ENCODE measurements at places on chromosomes 12 and 14.

DNA sequence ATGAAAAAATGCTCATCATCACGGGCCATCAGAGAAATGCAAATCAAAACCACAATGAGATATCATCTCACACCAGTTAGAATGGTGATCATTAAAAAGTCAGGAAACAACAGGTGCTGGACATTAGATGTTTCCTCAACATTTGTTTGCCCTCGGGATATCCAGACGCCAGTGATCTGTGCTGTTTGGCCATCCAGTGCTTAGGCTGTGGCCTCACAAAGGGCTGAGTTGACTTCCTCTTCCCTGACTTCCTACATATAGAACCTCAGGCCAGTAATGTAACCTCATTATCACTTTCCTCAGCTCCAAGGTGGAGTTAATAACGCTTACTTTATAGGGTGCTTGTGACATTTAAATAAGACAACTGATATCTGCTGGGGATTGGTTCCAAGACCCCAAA, 51.8 kb downstream of the SLC15A5 start:
- DNase-seq, result no peak

DNA sequence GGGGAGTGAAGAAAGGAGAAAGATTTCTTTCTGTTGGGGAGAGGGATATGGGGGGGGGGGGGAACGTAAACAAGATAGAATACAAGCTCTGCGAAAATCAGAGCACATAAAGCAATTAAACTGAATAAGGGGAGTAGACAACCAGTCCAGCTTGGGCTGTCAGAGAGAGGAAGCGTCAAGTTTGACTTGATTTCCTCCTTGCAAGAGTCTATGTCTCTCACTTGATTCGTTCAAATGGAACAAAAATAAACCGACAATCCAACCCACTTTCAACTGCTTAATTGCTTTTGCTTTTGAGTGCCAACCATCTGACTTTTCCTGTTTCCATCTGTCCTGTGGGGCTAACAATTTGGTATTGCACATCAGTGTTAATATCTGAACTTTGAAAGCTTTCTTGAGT, 942 bp downstream of the SYT1 start:
- no peak for DNase-seq

DNA sequence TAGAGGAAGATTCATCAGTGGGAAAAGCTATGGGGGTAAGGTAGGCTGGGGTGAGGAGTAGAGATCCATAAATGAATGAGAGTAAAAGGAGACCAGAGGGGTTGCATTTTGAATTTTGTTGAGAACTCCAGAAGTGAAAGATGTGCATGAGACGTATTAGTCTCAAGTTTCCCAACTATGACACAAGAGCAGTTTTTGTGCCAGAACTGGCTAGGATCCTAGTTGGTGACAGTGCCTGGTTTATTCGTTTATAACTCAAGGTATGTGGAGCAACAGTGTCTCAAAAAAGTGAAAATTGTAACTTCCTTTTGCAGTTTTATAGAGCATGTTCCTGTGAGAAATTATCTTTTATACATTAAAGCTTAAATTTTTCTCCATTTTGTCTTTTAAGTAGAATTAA, 377.0 kb downstream of the NPAS3 start:
- no peak for DNase-seq

DNA sequence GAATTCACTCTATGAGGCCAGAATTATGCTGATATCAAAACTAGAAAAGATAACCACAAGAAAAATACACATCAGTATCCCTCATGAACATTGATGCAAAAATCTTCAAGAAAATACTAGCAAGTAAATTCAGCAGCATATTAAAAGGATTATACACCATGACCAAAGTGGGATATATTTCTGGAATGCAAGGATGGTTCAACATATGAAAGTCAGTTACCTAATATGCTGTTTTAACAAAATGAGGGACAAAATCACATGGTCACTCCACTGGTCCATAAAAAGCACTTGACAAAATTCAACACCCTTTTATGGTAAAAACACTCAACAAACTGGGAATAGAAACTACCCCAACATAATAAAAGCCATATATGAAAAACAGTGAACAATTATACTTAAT, 40.3 kb downstream of the TECPR2 start:
- DNase-seq, result no peak

DNA sequence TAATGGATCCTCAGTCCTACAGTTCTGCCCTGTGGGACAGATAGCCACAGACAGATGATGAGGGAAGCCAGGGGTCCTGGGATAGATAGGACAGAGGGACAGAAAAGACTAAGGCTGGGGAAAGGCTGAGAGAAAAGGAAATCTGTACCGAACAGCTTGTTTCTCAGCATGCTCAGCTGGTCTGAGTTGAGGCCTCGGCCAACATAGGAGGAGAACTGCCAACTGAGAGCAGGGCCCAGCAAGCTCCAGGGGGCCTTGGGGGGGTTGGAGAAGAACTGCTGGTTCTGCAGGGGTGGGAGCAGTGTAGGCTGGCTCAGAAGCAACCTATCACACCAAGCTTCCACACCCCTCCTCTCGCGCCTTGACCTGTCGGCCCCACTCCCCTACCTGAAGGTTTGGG, 10.1 kb downstream of the IL23A start:
- DNase-seq, result no peak

GRCh38 chr12:80154261-80154660, 54.9 kb downstream of the OTOGL start:
- no peak for DNase-seq

Measured in non-pigmented ciliary epithelial cell (primary cell).